ENCODE measurements at places on chromosomes 5 and 9. TPM values are rescaled to one million over a fixed set of nuclear protein-coding genes. Genes with fewer than 3 reads are reported as not detected.

C1QTNF3 gene
- total RNA-seq, result 2.6 TPM

PCDH12 gene
- total RNA-seq, result 0.02 TPM

CHMP5 gene
- 52.7 TPM for total RNA-seq

APBA1 gene
- total RNA-seq, result 12.3 TPM

SMIM33 gene
- not detected for total RNA-seq

SH3PXD2B gene
- total RNA-seq, result 48.9 TPM

DNA sequence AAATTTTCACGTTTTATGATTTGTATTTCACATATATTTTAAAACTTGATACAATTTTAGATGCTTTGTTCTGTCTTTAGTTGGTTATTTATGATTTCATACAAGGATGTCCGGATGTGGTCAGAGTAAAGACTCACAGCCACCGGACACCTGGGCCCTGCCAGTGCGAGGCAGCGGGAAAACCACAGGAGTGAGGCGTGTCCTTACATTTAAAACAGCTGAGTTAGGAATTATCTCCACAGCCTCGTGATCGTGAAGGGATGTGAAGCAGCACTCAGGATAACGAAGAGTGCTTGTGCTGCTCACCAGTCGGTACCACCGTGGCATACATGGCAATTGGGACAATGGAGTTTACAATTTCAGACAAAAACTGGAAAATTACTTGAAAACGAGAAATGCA is 14.0 kb downstream of the SNX18 start:
- peak overlapping the region; percentile 84 for H3K27ac ChIP-seq
- H3K4me1 ChIP-seq, result peaks cover 43% of the 10 kb centered on the region
- H3K36me3 ChIP-seq, result peaks cover 2% of the 10 kb centered on the region
- no peak overlapping the region for H3K4me3 ChIP-seq

DNA sequence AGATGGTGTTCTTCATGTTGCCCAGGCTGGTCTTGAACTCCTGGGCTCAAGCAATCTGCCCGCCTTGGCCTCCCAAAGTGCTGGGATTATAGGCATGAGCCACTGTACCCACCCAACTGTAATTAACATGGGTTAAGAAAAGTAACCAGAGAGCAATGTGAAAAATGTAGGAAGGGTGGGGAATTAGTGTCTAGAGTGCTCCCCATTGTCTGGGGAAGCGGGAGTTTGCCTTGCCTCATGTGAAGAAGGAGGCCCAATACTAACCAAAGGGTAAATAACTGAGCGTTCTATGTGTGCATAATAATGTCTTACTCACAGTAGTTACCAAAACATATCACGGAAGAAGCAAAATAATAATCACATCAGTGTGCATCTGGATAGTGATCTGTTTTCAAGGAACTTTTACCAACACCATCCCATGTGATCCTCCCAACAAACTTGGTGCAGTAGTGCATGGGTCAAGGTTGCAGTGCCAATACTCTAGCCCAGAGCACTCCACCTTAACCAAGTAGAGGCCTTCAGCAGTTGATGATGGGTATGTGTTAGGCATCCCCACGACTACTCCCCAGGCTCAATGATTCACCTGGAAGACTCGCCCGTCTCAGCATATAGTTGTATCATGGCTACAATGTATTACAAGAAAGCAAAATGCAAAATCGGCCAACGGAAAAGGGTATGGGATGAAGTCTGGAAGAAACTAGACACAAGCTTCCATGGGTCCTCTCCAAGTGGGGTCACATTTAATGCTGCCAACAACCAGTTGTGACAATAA is 26.2 kb downstream of the GNAQ start:
- peaks cover 6% of the 10 kb centered on the region for H3K36me3 ChIP-seq
- no peaks in the 10 kb centered on the region for H3K27me3 ChIP-seq
- H3K4me1 ChIP-seq, result peaks cover 67% of the 10 kb centered on the region
- H3K27ac ChIP-seq, result no peak overlapping the region
- DNase-seq, result no peak

DNA sequence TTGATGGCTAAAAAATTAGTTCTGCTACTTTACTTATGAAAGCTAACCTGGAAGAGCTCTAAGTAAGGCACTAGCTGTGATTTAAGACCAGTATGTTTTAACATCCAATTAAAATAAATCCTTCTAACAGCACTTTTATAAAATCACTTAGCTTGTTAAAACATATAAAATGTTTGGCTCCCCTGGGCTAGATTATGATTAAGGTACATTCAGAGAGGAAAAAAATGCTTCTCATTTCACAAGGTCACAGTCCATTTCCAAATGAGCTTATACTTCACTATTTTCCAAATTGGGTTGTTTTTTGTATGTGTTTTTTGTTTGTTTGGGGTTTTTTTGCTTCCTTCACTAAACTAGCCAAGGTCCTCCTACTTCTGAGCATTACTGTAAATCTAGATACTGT is 875.0 kb upstream of the DMAC1 start:
- no peaks in the 10 kb centered on the region for H3K27me3 ChIP-seq
- peaks cover 25% of the 10 kb centered on the region for H3K4me1 ChIP-seq
- no peak for DNase-seq
- no peak overlapping the region for H3K27ac ChIP-seq

- H3K27me3 ChIP-seq, result no peaks in the 10 kb centered on the region
- H3K4me1 ChIP-seq, result peaks cover 23% of the 10 kb centered on the region
- no peak overlapping the region for H3K4me3 ChIP-seq
These were observed 403.1 kb downstream of the TLE4 start for GRCh38 chr9:79974806-79975422.

DNA sequence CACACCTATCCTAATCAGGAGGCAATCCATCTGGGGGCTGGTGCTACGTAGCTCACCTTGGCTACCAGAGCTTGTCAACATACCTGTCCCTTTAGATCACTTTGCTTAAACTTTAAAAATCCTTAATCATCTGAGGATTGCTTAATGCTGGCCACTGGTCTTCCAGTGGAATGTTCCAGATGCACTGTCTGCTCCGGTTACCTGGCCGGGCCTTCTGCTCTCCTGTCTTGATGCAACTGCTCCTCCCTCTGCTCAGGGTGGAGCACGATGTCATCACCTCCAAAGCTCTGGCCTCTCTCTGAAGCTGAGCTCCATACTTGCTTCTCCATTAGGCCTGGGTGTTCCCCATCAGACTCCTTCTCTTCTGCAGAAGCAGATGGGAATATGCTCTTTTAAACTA is 106.5 kb upstream of the OTULINL start:
- no peak for DNase-seq
- H3K27ac ChIP-seq, result peak overlapping the region; percentile 2
- no peaks in the 10 kb centered on the region for H3K4me1 ChIP-seq
- no peaks in the 10 kb centered on the region for H3K27me3 ChIP-seq

DNA sequence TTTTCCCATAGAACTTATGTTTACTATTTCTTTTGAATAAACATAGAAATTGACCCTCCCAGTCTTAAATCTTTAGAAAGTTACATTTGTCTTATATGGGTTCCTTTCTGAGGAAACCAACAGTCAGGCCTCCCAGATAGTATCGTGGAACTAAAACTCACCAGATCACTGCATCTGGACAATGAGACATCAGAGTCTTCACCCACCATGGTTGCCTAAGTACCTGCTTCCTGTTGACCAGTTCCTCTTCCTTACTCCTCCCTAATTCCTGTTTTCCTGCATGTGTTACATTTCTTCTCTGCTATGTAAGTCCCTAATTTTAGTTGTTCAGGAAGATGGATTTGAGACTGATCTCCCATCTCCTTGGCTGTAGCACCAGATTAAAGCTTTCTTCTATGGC is 462.2 kb downstream of the DIRAS2 start:
- no peak overlapping the region for H3K4me3 ChIP-seq
- H3K27me3 ChIP-seq, result peaks cover 11% of the 10 kb centered on the region
- H3K36me3 ChIP-seq, result no peaks in the 10 kb centered on the region
- no peak for DNase-seq
- H3K4me1 ChIP-seq, result no peaks in the 10 kb centered on the region

- peaks cover 67% of the 10 kb centered on the region for H3K4me1 ChIP-seq
- no peaks in the 10 kb centered on the region for H3K27me3 ChIP-seq
- DNase-seq, result no peak
- no peak overlapping the region for H3K27ac ChIP-seq
These were observed 84.8 kb upstream of the FAM169A start for GRCh38 chr5:74950836-74951515.

- no peak for DNase-seq
- H3K4me1 ChIP-seq, result peaks cover 10% of the 10 kb centered on the region
- H3K4me3 ChIP-seq, result no peak overlapping the region
- no peaks in the 10 kb centered on the region for H3K27me3 ChIP-seq
- H3K36me3 ChIP-seq, result no peaks in the 10 kb centered on the region
- H3K27ac ChIP-seq, result no peak overlapping the region
These were observed 79.1 kb downstream of the ATG10 start for GRCh38 chr5:82050955-82051354.

DNA sequence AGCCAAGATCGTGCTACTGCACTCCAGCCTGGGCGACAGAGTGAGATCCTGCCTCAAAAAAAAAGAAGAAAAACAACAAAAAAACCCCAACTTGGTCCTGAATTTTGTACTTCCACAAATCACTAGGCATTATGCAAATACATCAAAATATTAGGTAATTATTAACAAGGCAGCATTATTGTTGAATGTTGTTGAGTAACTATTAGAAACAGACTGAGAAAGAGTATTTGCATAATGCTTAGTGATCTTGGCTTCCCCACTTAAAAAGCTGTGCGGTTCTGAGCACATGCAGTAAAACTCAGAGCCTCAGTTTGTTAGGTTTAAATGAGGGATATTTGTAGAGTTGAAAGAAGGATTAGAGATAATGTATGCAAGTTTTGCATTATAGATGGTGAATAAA is 64.2 kb downstream of the SCAMP1 start:
- no peak overlapping the region for H3K4me3 ChIP-seq
- H3K27me3 ChIP-seq, result no peaks in the 10 kb centered on the region
- DNase-seq, result no peak
- no peak overlapping the region for H3K27ac ChIP-seq
- peaks cover 5% of the 10 kb centered on the region for H3K4me1 ChIP-seq
- H3K36me3 ChIP-seq, result peaks cover 21% of the 10 kb centered on the region

Measured in chondrocyte (in vitro differentiated cells).